ENCODE measurements at places on chromosomes 16 and 17.

GRCh38 chr17:43660816-43661493, 767 bp downstream of the MEOX1 start:
- no peak for DNase-seq

GRCh38 chr17:14340857-14341754, 40.2 kb downstream of the HS3ST3B1 start:
- DNase-seq, result no peak

DNA sequence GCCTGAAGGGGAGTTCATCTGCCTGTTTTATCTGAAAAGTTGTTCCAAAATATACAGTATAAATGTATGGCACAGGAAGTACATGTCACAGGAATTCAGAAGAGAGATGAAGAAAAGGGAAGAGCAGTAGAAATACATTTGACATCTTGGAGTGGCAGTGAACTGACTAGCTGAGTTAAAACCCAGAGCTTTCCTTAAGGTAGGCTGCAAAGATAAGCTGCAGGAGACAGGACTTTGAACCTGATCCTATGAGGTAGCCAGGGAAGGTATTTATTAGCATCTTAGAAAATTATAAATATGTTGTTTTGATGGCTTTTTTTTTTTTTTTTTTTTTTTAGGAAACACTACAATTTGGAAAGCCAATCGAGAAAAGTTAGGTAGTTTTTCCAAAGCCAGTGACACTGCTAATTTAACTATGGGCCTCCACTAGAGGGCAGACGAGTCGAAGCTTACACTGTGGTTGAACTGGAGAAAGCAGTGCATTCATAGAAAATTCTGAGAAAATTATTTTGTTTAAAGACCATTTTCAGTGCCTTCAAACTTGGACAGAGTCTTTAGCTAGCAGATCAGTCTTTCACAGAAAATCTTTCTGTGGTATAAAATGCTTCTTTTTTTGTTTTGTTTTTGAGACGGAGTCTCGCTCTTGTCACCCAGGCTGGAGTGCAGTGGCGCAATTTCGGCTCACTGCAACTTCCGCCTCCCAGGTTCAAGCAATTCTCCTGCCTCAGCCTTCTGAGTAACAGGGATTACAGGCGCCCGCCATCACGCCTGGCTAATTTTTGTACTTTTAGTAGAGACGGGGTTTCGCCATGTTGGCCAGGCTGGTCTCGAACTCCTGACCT, 122.3 kb downstream of the SSH2 start:
- DNase-seq, result peak; percentile 53

- no peak for DNase-seq
These were observed 1.4 kb downstream of the ALDOA start for GRCh38 chr16:30066761-30067583.

DNA sequence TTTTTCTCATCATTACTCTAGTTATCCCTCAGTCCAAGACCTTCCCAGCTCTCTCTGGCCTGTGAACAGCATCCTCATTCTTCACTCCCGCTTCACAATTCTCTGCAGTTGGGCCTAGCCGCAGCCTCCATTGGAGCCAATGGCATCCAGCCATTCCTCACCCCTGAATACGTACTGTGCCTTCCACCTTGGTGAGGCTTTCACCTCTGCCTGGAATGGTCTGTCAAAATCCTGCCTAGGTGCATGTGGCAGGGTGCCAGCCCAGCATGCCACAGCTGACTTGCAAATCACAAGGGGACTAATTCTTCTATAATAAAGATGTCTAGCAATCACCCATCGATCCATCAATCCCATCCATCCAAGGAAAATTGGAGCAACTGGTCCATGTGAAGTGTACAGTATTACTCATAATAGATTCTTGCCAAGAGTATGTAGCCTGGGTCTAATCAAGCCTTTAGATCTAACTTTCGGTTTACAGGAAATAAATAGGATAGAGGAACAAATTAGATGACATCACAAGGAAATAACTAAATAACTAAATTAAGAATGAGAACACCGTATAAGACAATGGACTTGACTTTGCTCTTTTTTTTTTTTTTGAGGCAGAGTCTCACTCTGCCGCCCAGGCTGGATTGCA, 5.1 kb upstream of the CX3CL1 start:
- no peak for DNase-seq

GRCh38 chr17:20926532-20926931, 116.3 kb downstream of the USP22 start:
- DNase-seq, result no peak

GRCh38 chr16:30139583-30140481, 16.8 kb upstream of the MAPK3 start:
- no peak for DNase-seq

- DNase-seq, result no peak
These were observed 42.7 kb upstream of the CPNE2 start for GRCh38 chr16:57049678-57050077.

DNA sequence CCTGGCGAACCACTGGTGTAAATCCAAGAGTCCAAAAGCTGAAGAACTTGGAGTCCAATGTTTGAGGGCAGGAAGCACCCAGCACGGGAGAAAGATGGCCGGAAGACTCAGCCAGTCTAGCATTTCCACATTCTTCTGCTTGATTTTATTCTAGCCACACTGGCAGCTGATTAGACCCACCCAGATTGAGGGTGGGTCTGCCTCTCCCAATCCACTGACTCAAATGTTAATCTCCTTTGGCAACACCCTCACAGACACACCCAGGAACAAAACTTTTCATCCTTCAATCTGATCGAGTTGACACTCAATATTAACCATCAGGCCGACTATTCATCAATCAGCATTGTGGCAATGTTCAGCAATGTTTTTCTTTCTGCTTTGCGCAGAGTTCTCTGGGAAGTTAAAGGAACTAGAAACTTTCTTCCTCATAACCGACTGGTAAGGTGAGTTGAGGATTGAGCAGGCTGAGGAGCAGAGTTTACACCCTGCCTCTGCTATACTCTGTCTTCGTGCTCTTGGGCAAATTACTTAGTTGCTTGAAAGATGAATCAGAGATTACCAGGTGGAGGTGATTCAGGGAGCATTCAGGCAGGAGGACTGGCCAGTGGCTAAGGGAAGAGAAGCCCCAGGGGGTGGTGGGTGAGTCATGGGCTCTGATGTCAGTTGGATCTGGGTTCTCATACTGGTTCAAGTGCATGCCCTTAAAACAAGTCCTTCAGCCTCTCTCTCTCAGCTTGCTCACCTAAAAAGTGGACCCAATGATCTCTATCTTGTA, 28.2 kb upstream of the BRD7 start:
- no peak for DNase-seq

DNA sequence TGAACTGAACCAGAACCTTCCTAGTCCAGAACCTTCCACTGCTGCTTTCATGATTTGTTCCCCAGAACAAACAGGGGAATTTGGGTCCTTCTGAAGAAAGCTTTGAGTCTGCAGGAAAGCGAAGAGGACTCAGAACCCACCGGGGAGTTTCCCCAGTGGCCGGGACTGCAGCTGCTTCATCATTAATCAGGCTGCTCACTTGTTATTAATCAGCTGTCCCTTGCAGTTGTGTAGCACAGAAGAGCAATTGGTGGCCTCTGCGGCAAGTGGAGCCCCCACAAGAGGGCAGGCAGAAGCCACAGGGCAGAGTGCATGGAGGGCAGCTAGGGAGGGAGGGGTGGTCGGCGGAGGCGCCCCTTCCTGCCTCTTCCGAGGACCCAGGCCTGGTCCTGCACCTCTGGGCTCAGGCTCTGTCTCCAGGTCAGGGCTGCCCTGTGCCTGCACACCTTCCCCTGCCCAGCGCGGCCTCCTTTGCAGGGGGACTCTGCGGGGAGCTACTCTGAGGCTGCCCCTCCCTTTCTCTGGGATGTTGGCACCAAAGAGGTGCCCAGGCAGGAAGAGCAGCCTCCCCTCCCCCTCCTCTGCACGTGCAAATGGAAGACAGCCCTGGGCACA, 6.9 kb downstream of the CCL17 start:
- no peak for DNase-seq

GRCh38 chr17:73545109-73546032, 98.9 kb downstream of the SDK2 start:
- no peak for DNase-seq

DNA sequence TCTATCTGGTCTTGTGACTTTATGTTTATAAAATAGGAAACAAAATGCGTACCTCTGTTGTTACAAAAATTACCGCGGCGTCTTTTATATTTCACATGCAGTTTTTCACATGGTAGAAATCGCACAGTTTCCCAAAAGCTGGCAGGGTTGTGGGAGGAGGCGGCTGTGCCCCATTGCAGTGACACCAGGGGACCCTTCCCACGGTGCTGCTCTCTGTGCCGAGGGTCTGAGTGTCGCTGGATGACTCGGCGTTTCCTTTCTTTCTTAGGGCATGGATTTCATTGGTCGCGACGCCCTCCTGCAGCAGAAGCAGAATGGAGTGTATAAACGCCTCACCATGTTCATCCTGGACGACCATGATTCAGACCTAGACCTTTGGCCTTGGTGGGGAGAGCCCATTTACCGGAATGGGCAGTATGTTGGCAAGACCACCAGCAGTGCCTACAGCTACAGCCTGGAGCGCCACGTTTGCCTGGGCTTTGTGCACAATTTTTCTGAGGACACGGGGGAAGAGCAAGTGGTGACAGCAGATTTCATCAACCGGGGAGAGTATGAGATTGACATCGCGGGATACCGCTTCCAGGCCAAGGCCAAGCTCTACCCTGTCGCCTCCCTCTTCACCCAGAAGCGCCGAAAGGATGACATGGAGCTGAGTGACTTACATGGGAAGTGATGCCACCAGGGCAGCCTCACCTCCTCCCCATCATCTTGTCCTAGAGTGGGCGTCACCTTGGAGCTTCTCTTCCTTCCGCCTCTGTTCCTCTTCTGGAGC, 17.2 kb upstream of the CLEC18C start:
- DNase-seq, result no peak

DNA sequence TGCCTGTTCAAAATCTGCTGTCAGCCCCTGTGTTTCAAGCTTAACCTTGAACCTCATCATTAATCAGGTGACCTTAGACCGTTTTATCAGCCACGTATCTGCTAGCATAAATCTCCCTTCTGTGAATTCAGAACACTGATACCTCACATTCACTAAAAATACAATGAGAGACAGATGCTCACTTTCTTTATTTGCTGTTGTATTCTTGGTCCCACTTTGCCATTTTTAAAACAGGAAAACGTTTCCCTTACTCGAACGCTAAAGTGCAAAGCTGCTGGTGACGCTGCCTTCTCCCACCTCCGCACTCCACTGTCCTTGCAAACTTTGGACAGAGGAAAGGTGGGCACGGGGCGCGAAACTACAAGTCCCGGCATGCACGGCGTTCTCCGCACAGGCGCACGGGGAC, 220 bp upstream of the ARHGAP44 start:
- no peak for DNase-seq

DNA sequence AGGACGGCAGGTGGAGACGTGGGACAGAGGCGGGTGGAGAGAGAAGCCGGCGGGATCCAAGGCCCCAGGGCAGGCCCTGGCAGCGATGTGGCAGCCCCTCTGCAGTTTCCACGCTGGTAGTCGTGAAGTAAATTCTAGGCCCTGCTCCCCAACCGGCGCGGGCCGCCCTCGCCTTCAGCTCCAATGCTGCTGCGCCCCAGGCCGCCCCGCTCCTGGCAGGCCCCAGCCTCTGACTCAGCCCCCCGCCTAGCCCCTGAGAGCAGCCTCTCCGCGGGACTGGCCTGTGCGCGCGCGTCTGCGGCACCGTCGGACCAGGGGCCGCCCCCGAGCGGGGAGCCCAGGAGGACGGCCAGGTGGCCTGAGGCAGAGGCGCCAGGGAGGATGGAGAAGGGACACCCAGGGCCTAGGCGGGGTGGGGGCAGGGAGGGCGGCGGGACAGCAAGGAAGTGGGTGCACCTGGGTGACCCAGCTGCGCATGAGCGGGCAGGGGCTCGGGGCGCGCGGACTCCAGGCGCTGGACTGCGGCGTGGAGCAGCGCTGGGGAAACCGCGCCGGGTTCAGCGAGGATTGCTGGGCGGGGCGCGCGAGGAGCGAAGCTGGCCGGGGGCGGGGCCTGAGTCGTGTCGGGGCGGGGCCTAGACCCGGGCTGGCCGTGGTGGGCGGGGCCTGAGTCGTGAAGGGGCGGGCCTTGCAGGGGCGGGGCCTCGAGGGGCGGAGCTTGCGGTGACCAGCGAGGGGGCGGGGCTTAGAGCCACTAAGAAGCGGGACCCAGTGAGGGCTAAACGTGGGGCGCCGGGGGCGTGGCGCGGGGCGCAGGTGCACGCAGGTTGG, 29.6 kb downstream of the ZNF778 start:
- DNase-seq, result peak; percentile 86

- DNase-seq, result no peak
These were observed 74.8 kb upstream of the DNAH17 start for GRCh38 chr17:78652024-78652423.

- no peak for DNase-seq
These were observed 452.3 kb downstream of the CNTNAP4 start for GRCh38 chr16:76729525-76729924.

DNA sequence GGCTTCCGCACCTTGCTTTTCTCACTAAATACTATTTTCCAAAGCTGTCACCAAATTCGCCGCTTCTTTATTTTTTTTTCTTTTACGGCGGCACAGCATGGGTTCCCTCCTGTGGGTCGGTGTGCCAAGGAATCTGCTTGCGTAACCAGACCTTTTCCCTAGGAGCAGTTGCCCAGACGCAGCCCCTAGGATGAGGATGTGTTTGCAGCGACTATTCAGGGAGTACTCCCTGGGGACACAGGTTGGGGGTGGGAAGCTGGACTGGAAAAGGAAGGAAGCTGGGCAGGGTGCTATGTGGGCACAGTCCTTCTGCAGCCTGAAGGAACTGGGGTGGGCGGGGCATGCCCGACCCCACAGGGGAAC, 49.0 kb upstream of the ZCCHC14 start:
- no peak for DNase-seq

DNA sequence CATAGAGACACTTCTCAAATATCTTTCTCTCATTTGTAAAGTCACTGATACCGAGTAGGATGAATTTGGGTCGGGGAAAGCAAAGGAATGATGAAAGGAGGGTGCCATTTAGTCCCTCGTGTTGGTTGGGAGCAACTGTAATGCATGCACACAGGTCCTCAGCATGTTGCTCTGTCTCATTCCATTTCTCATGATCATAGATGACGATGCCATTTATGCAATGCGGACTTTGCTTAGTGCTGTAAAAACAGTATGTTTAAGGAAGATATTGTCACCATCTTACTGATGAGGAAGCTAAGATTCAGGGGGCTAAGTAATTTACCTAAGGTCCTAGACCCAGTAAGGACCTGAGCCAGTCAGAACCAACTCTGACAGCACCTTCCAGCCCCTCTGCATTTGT, 100.1 kb downstream of the AATF start:
- no peak for DNase-seq

DNA sequence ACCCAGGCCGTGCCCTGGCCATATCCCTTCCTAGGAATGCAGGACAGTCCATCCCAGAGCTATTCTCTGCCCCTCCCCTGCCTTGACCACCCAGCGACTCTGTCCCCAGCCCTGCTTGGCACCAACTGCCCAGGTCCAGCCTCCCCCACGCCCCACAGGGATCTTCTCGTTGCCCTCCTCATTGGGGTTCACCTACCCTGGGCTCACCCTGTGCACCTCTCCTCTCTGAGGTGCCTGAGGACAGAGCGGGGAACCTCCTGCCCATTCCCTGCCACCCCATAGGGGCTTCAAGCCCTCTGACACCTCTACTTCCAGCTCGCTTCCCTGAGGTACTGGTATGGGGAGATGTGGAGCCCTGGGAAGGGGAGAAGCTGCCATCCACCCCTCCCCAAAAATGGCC, 6.2 kb upstream of the MPP2 start:
- DNase-seq, result no peak

GRCh38 chr17:4560421-4560820, at the start of gene GGT6:
Gene GGT6 (minus strand): TSS chr17:4560577. CDS start chr17:4560521, 56 bp downstream.
- no peak for DNase-seq

GRCh38 chr16:78952630-78953029, 647.9 kb downstream of the MAF start:
- DNase-seq, result no peak
